Stimulated activated CD8-positive, alpha-beta memory T cell treated with anti-CD3 and anti-CD28 coated beads, Interleukin-2, amount 100 ng/mL, for 1 hour (primary cell): ENCODE measurements at places on chromosomes 3 and 15.
A peak's percentile ranks its signal among the peaks of the same experiment; 100 is the strongest.

DNA sequence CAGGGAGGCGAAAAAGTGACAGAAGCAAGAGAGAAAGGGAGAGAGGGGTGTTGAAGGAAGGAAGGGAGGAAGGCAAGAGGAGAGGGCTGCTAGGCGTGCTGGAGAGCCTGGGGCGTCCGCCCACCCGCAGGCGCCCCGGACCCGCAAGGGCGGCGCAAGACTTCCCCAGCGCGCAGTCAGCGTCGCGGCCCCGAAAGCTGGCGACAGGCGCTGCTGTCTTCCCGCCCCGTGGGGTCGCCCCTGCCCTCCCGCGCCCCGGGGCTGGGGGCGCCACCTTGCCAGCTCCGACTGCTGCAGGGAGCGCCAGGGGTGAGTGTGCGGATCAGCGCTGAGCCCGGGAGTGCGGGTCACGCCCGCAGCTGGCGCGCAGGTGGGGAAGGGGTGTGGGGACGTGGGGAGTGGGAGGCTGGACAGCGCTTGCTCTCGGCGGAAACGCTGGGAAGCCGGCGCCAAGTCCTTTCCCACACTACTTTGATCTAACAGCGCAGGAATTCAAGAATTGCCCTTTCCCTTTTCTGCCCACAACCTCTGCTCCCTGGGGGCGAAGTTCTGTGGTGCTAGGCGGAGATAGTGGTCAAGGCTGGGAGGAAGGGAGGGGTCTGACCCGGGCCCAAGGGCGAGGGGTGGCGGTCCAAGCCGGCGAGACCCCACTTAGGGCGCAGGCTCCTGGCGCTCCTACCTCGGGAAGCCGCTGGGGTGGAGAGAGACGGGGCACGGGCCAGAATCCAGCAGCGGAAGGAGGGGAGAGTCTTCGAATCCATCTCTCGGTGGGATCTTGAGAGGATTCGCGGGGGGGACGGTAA is 266.1 kb downstream of the CGGBP1 start:
- DNase-seq, result no peak

DNA sequence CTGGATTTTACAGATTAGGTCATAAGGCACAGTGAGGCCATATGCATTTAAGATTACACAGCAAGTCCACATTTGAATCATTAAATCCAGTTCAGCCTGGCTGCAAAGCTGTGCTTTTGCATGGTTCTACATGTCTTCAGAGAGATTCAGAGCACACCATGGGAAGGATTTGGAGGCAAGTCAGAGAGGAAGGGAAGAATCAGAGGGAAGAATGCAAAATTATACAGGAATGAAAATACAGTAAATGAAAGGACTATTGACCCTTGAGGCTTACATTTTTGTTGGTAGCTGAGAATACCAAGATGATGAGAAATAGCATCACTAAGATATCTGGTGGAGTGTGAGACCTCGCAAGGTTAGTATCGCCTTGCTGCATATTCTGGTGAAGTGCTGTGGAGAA is 13.9 kb downstream of the FILIP1L start:
- DNase-seq, result no peak

- DNase-seq, result no peak
Observed at GRCh38 chr15:88635318-88635717, 3.5 kb upstream of the ISG20 start.

GRCh38 chr15:58486564-58486963 is 54.8 kb downstream of the LIPC start:
- no peak for DNase-seq

GRCh38 chr3:35970793-35971192 is 331.5 kb downstream of the ARPP21 start:
- DNase-seq, result no peak

DNA sequence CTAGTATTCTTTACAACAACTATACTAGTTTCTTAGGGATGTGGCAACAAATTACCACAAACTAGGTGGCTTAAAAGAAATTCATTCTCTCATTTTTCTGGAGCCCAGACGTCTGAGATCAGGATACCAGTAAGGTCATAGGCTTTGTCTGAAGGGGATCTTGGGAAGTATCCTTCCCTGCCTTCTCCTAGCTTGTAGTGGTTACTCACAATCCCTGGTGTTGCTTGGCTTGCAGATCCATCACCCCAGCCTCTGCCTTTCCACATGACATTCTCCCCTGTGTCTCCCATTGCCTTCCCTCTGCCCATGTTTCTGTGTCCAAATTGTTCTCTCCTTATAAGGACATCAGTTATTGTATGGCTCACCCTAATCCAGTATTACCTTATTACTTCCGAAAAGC is 24.3 kb upstream of the CLDN1 start:
- DNase-seq, result no peak

- DNase-seq, result peak; percentile 44
Observed at GRCh38 chr3:53046171-53047170, 598 bp upstream of the SFMBT1 start.

DNA sequence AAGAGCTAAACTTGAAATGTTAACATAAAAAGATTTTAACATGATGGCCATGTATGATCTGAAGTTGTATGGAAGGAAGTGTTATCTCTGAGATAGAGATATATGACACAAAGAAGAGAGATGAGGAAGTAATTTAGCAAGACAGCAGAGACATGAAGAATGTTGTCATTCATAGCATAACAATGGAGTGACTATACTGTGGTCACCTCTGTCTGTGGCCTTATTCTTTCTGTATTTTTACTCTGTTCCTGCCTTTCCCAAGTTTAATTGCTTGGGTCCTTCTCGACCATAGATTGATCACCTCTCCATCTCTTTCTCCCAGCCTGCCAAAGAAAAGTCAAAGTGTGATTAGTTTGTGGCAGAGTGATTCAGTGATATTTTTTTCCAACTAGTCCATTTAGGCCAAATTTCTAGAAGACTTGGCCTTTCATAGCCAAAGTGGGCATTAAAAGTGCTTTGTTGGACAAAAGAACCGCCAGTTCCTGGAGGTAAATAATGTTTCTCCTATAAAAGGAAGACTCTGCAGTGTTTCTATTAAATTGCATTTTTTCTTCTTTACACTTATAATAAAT is 711.9 kb downstream of the CADM2 start:
- no peak for DNase-seq

GRCh38 chr3:45182915-45183871 is 37.0 kb upstream of the CDCP1 start:
- no peak for DNase-seq

- DNase-seq, result no peak
Observed at GRCh38 chr3:190375246-190375645, 12.7 kb upstream of the CLDN16 start.

DNA sequence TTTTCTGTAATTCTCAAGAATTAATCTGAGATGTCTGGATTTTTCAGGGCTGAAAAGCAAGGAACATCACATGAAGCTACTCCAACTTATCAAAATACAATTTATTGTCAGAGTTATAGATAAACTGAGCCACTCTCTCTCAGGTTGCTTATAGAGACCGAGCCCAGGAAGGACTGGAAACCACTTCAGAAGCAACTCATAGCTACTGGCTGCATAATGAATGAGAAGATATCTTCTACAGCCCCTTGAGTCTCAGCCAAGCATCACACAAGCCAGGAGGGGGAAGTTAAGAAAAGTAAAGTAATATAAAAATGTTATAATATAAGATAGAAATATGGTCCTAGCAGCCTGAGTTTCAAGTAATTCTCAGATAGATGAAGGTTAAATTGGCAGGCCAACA is 186.0 kb downstream of the TNIK start:
- no peak for DNase-seq

GRCh38 chr15:56794165-56794552 is 60.9 kb upstream of the ZNF280D start:
- DNase-seq, result no peak

GRCh38 chr3:48984663-48985062 is 5.4 kb upstream of the P4HTM start:
- no peak for DNase-seq

- no peak for DNase-seq
Observed at GRCh38 chr15:99052205-99052604, 44.6 kb upstream of the PGPEP1L start.

DNA sequence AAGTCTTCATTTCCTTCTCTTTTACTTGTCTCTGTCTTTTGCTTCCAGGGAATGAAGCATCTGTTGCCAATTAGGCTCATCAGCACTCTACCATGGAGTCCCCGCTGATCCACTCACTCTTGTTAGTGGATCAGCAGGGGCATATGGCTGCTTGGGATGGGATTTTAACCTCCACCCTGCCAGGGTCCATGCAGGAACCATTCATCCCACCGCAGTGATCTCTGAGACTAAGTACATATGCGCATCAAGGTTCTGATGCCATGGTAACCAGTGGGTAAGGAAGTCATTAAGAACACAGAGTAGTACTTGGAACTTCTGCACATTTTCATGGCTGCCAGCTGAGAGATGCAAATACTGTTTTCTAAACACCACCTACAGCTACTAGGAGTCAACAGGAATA is 374.0 kb upstream of the ALCAM start:
- DNase-seq, result no peak

DNA sequence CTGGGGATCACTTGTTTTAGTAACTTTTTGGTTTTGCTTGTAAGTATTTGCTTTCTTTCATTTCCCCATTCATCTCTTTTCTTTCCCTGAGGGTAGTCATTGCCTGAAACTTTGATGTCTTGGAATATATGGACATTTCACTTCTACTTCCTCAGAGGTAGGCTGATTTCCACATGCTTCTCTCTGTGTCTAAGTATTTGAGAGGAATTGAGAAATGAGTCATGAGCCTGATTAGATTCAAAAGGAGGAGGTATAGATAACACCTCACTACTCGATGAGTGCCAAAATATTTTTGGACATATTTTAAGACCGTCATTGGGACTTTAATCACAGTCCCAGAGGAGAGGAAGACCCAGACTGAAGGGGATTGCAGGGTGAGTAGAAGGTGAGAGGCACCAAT is 480.1 kb upstream of the SGO1 start:
- no peak for DNase-seq

DNA sequence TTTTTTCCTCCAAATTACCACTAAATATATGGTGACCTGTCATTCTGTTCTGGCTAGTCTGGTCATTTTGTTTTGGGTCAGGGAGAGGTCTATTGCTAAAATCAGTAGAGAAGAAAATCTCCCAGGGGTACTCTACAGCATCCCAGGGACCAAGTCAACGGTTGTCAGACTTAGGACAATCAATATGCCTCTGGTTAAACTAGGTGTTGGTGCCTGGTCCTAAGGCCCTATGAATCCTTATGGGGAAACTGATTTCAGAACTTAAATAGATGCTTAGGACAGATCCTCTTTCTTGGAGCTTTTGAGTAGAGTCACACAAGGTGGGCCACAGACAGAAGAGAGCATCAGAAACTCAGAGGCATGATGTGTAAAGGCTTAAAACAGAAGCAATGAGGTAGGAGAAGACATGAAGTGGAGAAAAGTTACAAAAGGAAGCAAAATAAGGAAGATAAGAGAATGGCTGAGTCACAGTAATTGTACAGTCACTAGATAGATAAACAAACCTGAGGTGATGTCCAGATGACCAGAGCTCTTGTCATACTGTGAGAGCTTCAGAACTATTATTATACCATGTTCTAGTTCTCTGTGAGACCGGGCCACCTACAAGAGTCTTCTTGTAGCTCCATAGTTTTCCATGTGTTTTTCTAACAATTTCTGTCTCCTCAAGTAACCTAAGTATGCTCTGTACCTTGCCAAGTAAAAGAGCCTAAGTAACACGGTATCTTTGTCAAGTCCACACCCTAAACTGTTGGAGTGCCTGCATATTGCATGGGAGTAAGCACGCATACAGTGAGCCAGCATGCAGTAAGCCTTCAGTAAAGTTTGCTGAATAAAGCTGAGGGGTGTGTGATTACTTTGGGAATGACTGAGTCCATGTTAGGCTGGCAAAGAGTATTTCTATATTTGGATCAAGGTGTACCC is 44.6 kb upstream of the LEKR1 start:
- DNase-seq, result no peak

- no peak for DNase-seq
Observed at GRCh38 chr3:116029266-116029665, 406.0 kb downstream of the GAP43 start.

- DNase-seq, result no peak
Observed at GRCh38 chr15:48380198-48380597, 49.0 kb downstream of the DUT start.

GRCh38 chr15:39034816-39035215 is 470.2 kb upstream of the RASGRP1 start:
- DNase-seq, result no peak

GRCh38 chr3:159082519-159082918 is 280.7 kb downstream of the MFSD1 start:
- DNase-seq, result no peak

- DNase-seq, result no peak
Observed at GRCh38 chr15:35757361-35757760, 211.4 kb upstream of the DPH6 start.
